ENCODE measurements at places on chromosomes 6 and 20.

- no peak for DNase-seq
These were observed 288.3 kb downstream of the TPBG start for GRCh38 chr6:82651845-82652335.

DNA sequence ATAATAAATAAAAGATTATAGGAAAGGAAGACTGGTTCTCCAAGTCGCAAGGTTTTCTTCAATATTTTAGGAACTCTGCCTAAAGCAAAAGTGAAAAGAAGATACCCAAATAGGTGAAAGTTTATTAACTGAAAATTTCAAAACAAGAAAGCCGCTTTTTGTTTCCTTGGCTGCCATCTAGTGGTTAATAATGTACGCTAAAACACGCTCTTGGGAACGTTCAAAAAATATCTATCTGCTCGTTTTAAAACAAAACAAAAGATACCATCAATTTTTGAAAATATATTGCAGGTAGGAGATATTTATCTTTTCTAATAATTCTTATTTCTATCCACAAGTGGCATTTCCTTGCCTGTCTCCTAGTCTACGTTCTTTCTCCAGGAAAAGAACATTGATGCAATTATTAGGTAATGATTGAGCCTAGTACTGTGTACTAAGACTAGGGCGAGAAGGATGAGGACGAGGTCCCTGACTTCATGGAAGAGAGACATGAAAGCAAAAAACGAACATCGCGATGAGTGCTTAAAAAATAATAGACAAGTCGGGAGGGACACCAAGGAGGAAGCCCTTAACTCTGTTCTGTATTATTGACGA, 97.2 kb downstream of the SPTLC3 start:
- DNase-seq = peak; percentile 71

DNA sequence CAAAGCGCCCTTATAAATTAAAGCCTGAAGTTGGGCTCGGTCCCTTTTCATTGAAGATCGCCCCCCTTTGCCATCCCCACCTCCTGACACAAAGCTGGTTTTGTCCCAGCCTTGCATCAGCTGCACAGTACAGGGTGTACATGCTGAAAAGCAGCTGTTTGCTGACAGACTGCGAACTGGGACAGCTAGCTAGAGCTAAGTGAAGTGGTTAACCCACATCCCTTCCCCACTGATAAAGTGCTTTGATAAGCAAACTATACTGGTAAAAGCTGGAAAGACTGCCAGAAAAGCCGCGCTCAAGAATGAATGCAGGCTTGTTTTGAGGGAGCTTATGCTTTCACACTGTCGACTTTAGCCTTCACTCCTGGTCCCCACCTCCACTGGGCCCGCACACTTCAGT, 207.3 kb downstream of the GMDS start:
- peak; percentile 26 for DNase-seq

DNA sequence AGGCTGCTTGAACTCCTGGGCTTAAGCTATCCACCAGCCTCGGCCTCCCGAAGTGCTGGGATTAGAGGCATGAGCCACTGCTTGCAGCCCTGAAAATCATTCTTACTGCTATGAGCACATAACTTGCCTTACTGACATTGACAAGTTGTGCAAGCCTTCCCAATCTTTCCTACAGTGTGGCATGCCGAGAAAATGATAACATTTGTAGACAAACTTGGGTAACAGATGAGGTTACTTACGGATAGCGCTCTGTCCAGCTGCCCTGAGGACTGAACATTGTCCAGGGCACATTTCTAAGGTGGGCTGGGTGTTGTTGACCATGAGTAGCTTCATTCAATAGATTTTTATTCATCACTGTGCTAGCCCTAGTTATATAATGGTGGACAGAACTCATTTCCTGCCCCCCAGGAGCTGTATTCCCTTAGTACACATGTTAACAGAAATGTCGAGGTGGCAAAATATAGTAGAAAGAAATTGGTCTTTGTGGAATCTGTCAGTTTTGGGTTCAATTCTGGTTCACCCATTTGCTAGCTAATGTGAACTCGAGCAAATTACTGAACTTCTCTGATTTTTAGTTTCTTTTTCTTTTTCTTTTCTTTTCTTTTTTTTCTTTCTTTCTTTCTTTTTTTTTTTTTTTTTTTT, 118.4 kb upstream of the AKIRIN2 start:
- DNase-seq = no peak

DNA sequence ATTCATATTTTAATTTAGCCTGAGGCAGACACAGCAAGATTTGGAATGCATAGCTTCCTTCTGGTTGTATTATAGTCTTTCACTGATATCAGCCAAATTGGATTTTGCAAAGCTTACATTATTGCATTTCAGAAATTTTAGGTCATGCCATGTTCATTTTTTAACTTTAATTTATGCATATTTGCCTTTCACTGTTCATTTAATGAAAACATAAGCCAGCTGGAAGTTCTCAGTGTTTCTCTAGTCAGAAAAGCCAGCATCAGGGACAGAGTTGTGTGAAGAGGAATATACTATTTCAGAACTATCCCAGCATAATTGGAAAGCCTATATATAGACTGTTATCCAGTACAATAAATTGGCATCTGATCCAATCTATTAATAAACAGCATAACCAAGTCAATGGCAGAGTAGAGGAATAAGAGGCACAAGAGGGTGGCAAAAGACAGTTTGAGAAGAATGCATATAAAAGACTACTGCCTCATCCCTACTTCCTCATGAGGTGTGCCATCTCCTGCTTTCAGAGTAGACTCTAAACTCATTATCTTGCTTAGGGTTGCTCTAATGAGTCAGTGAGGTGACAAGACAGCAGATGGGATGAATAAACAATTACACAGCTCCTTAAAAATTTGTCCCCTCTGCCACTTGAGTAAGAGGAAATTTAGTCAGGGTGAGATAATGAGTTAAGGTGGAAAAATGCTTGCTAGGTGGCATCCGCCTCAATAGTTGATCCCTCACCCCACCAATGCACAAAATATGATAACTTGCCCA, 159.8 kb upstream of the HCRTR2 start:
- DNase-seq = peak; percentile 4
